ENCODE measurements at places on chromosomes 6 and 20.

GRCh38 chr6:170086639-170087420, 204.0 kb downstream of the DLL1 start:
- DNase-seq: no peak

GRCh38 chr6:116514111-116514510, 2.7 kb downstream of the CALHM5 start:
- DNase-seq: no peak

GRCh38 chr6:128569732-128570679, 49.6 kb upstream of the PTPRK start:
- no peak for DNase-seq

GRCh38 chr6:144493035-144493910, 208.1 kb downstream of the UTRN start:
- DNase-seq: no peak

GRCh38 chr6:167590193-167590592, 236.5 kb upstream of the AFDN start:
- no peak for DNase-seq

GRCh38 chr6:100188754-100189153, 194.7 kb upstream of the MCHR2 start:
- no peak for DNase-seq

DNA sequence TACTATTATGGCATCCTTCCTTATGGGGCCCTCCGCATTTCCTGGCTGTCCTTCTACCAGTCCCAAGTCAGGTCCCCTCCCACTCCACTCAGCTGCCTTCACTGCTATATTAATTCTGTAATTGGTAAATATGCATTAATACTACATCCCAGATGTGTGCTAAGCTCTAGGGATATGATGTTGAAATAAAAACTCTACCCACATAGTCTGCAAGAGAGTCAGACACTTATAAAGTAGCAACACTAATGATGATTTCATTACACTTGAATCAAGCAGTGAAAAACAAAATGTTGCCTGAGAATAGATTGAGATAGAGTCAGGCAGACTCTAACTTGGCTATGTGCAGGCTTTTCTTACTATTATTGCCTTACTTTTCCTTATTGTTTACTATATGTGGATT, 62.4 kb downstream of the AIG1 start:
- DNase-seq: no peak

- no peak for DNase-seq
Measured at GRCh38 chr20:50108556-50109235, 4.3 kb downstream of the UBE2V1 start.

- no peak for DNase-seq
Measured at GRCh38 chr20:62427172-62428001, at the start of gene RBBP8NL. Gene RBBP8NL, minus strand, starts transcription at chr20:62427539. Its CDS starts 7,892 bp downstream, at chr20:62419647.

- no peak for DNase-seq
Measured at GRCh38 chr6:111871725-111872400, 1.4 kb downstream of the FYN start.

DNA sequence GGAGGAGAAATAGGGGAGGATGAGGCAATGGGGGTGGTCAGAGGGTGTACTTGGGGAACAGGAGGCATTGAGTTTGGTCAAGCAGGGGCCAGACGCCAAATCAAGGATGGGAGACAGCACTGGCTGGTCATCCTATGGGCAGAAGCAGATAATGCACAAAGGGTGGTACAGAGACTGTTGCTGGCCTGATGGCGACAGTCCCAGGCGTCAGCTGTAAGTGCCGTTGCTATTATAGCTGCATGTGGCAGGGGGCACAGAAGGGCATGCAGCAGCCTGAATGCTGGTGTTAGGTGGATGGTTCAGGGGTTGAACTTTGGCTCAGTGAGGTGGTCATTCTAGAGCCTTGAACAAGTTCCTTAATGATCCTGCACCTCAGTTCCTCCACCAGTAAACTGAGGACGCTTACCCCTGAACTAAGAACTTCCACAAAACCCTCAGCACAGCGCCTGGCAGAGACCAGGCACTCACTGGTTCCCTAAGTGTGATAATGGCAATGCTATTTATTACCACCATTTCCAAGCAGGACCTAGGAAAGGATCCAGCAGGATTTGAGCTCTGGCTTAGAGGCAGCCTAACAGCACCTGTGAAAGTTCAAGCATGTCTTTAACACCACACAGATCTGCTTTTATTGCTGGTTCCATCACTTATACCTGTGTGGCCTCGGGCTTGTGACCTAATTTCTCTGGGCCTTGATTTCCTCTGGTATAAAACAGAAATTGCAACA, 162.7 kb downstream of the INSM1 start:
- DNase-seq: no peak

All from activated CD8-positive, alpha-beta memory T cell treated with anti-CD3 and anti-CD28 coated beads for 4 hours (primary cell).